Left forelimb (tissue), 1 donor: ENCODE measurements at places on chromosomes 3 and 15.

DNA sequence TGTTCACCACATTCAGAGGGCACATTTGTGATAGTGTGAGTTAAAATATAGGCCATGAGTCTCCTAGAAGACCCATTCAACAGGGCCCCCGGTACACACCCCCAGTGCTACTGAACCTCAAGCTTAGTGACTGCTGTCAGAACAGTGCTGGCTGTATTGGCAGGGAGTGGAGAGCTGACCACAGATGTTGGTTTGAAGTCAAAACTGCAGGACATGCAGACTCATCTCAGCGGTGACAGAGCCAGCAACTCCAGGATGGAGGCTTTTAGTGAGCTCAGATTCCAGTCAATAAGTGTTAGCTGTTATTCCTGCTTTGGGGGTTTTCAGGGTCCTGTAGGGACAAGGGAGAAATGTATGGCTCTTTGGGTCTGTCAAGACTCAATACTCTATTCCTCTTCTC lies 29.1 kb downstream of the PRR20G start:
- no peak for DNase-seq

GRCh38 chr3:58737644-58738043 lies 71.1 kb upstream of the FAM3D start:
- no peak for DNase-seq

GRCh38 chr15:81789403-81789802 lies 256.4 kb downstream of the MEX3B start:
- no peak for DNase-seq

DNA sequence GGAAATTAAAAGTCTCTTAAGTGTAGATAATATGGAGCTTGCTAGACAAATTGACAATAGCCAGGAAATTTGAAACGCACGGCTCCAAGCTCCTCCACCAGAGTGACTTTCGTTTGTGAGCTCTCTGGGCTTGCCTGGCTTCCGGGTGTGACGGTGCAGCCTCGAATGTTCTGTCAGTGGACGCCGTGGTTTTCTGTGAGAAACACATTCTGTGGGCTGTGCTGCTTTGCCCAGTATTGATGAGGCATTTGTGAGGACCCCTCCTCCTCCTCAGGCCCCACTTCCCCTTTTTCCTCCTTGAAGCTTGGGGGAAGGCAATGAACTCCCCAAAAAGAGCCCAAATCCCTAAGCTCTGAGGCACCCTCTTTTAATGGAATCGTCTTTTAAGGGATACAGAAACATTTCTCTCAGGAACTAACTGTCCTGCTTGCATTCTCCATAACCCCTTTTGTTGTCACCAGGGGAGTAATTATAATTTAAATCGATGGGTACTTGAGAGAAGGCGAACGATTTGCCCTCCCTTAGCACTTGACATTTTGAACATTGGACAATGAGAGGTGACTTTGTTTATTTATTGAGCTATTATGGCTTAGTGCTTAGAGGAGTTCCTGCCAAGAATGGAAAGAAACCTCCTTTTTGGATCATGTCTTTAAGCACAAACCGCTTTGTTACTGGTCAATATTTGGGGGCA lies 40.8 kb downstream of the POLR2M start:
- no peak for DNase-seq

- no peak for DNase-seq
These were observed 43.7 kb downstream of the POC1A start for GRCh38 chr3:52110502-52110901.

DNA sequence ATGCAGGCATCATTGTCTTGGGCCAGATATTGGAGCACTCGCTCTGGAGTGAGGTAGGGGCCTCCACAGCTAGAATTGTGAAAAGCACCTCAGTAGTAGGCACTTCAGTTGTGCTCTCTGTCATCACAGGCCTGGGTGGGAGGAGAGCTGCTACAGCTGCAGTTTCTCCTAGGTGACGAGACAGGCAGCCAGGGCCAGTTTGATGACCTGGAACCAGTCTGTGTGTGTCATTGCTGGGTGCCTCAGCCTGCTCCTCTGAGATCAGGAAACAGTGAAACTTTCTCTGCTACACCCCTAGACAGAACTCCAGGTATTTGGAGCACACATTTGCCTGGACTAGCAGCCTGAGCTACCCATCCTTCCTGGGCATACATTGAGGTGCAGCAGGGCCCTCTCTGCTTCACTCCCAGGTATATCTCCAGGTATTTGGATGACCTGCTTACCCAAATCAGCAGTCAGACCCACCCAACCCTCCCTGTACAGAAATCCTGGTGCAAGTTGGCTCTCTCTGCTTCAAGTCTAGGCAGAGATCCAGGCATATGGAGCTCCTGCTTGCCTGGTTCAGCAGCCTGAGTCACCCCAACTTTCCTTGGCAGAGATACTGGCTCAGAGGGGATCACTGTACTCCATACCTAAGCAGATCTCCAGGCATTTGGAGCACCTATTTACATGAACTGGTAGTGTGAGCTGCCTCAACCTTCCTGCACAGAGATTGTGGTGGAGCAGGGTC lies 54.3 kb upstream of the SGO1 start:
- DNase-seq, result no peak

DNA sequence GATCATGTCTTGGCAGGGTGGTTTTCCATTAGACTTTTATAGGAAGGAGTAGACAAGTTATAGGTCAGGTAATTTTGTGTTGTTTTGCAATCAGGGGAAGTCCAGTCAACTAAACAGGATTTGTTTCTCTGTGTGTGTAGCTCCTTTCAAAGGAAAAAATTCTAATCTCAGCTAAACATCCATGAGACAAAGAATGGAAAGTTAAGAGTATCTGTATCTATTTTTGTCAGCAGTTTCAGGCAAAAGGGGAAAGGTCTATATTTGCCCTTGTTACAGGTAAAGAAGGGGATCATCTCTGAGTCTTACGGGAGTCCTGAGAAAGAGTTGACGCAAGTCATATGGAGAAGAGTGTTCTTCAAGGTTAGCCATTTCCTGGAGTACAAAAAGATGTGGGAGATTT lies 79.3 kb downstream of the GAP43 start:
- no peak for DNase-seq

GRCh38 chr3:30319713-30320112 lies 286.7 kb upstream of the TGFBR2 start:
- DNase-seq, result no peak

DNA sequence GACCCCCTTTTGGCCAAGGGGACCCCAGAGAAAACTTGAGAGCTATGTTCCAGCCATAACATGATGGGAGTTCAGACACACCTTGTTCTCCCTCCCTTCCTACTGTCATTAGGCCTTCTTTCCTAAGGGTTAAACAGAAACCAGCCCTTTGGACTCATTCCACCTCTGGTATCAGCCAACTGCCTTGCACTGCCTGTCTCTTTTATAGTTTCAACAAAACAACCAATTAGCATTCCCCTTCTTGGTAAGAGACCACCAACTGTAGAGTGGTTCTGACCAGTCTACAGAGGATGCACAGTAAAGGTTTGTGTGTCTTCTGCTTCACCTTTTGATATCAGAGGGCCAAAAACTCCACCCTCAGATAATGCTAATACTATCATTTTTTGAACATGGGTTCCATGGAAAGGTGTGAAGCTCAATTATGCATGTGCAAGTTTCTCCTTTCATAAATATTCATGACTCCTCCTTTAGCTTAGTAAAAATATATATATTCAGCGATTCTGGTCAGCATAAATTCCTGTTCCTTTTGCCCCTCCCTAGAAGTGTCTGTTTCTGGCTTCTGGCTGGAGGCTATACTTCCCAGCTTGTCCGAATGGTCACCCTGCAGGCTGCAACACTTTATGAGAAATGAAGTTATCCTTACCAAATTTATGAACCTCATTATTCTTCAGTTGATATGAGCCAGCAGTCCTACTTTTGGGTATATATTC lies 55.9 kb downstream of the SERP1 start:
- no peak for DNase-seq

DNA sequence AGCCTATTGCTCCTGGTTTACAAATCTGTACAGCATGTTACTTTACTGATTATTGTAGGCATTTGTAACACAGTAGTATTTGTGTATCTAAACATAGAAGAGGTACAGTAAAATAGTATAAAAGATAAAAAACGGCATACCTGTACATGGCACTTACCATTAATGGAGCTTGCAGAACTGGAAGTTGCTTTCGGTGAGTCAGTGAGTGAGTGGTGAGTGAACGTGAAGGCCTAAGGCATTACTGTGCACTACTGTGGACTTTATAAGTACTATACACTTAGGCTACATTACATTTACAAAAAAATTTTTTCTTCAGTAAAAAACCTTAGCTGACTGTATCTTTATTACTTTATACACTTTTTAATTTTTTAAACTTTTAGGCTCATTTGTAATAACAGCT lies 90.9 kb downstream of the RAP2B start:
- DNase-seq, result no peak

- no peak for DNase-seq
These were observed 240.0 kb upstream of the CFAP20DC start for GRCh38 chr3:59289831-59290230.

GRCh38 chr15:36905908-36906307 lies 194.4 kb downstream of the MEIS2 start:
- no peak for DNase-seq

DNA sequence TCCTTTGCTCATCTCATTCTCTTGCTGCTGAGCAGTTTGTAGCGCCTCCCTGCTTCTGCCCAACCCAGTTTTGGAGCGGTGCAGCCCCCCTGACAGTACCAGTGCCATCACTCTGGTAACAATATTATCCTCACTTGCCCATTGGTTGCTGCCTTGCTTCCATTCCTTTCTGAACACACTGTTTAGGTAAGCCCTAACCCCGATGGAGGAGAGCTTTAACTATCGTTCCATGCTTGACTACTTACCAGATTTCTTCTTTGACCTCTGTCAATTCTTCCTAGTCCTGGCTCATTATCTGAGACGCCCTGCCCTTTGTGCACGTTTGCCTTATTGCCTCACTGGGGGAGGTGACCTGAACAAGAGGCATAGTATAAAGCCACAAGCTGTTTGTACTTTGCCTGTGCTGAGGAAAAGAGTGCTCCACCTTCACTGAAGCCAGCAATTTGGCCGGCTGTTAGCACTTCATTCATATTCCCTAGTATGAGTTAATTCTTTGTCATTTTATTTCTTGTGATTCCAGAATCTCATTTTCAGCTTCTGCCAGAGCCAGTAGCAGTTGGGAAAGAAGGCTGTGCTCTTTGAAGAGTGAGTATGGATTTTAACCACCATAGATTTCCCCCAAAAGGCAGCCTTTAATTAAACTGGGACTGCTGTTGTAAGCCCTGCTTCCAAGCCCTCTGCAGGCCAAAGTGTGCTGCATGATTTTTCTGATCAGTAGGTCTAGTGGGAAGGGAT lies 11.9 kb downstream of the ABHD6 start:
- no peak for DNase-seq

- no peak for DNase-seq
These were observed 13.2 kb downstream of the MRAS start for GRCh38 chr3:138361561-138361971.

DNA sequence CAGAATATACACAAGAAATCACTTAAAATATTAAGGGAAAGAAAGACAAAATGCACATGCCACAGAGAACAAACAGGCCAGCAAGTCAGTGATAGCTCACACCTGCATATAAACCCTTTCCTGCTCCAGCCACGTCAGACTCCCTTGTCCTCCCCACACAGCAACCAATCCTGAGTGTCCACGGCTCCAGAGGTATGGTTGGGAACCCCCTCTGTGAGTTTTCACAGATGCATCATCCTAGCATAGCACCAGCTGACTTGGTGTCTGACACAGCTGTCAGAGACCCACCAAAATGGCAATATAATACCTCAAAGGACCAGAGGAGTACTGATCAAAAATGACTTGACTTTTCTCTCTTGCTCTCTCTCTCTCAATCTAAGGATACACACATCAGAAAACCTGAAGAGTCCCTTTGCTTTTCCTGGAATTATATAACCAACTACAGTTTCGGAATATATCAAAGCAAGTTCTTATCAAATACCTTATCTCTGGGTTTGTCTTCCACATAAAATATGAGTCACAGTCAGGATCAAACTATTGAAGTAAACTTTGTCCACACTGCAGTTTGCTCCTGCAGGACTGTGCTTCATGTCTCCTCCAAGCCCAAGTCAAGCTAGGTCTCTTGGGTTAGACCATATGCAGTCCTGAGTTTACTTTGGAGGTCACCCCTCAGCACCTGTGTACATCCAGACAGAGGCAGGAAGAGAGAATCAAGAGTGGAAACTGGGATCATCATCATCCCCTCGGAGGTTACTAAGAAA lies 187.1 kb upstream of the THBS1 start:
- DNase-seq, result no peak

- no peak for DNase-seq
These were observed 433 bp downstream of the FILIP1L start for GRCh38 chr3:100113723-100114412.

GRCh38 chr3:33447958-33448357 lies 7.8 kb upstream of the UBP1 start:
- DNase-seq, result no peak

DNA sequence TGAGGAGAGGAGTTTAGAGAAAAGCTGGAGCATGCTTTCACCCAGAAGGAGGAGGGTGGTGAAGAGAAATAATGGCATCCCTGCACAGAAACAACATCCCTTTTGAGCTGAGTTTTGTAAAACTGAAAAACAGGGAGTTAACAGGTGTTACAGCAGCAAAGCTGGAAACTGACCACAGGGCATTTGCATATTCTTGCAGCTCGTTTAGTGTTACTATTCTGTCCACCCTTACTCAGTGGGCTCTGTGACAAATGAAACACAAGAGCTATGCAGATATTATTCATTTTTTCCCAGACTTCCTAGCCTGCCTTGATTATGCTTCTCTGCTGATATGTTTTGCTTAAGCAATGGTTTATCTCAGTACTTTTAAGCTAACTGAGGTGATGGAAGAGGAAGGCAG lies 272.0 kb downstream of the NEK10 start:
- no peak for DNase-seq

- DNase-seq, result no peak
These were observed 126.1 kb upstream of the ABHD17C start for GRCh38 chr15:80568876-80569605.

DNA sequence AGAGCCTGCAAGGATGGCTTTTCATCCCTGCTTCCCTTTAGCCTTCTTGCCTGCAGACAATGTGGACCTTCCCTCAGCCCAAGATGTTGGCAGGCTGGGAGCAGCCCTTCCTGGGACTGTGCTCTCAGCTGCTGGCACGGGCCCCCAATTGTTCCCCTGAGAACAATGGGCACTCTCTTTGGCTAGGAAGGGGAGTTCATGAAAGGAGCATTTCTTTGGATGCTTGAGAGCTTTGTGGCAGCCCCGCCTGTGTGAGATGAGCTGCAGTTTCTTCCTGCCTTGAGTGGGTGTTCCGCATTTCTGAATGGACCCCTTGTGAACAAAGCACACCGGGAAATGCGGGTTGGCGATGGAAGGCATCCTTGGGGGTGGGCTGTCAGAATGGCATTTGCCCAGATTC lies 35.0 kb upstream of the BSN start:
- no peak for DNase-seq

DNA sequence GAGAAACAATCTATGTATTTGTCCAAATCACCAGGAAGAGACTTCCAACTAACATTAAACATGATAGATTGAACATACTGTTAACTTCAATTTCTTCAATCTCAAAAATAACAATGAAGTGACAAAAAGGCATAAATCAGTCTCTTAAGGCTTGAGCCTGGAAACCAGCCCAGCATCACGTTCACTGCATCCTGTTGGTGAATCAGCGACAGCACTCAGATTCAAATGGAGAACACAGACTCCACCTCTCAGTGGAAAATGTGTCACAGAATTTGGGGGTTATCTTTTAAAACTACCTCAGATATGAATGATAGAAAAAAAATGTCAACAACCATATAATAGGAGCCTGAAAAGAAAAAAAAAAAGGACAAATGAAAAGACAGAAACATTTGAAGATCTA lies 212.0 kb downstream of the MINAR1 start:
- no peak for DNase-seq
